ENCODE measurements at places on chromosomes 5 and 9.

GRCh38 chr5:94313696-94314095 is 304.7 kb downstream of the KIAA0825 start:
- no peak for DNase-seq

DNA sequence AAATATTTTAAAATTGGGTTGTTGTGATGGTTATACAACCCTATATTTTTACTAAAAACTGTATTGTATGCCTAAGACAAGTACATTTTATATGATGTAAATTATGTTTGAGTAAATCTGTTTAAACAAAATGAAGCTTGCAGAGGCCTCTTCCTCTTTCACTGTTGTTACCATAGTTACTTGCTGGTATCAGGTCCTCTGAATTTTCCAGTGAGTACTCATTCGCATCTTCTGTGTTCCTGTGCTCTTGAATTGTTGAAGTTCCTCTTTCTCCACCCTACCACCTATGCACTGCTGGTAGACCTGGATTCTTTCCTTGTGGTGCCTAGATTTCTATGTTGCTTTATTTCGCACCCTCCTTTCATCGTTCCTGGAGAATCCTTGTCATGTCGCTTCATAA is 938.5 kb upstream of the ACO1 start:
- DNase-seq: no peak

GRCh38 chr9:92482329-92482728 is at the start of gene ASPN:
ASPN (minus strand) TSS chr9:92482506.
- DNase-seq: no peak

DNA sequence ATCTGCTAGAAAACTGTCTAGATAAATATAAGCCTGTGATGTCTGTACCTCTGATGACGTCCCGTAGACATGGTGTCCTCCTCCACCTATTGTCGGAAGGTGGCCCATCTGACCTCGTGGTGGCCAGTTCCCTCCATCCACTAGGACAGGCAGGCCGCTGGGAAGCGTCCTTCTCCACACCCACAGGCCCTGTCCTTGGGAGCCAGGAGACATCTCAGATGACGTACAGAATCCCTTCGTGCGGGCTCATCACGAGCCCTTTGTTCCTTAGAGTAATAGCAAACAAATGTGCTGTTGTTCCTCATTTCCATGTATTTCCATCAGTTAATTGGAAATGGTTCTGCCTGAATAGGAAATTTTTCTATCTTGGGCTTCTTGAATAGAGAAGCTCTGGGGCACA is 38.3 kb upstream of the TENT4A start:
- DNase-seq: no peak

DNA sequence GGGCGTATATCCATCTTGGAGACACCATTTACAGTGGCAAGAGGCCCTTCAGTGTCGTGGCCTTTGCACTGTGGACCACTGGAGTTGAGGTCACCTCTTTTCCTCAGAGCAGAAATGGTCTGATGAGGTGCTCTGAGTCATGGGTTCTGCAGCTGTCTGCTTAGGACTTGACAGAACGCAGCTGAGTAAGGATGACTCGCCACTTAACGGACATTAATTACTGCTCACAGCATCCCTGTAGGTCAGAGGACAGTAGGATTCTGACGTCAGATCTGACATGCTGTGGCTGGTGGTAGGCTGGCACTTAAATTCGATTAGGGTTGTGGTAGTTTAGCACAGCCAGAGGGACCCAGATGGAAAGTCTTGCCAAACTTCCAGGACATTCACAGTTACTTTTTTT is 479.4 kb downstream of the DMAC1 start:
- no peak for DNase-seq

- DNase-seq: no peak
These were observed 145.8 kb downstream of the PALM2AKAP2 start for GRCh38 chr9:109925799-109926198.

DNA sequence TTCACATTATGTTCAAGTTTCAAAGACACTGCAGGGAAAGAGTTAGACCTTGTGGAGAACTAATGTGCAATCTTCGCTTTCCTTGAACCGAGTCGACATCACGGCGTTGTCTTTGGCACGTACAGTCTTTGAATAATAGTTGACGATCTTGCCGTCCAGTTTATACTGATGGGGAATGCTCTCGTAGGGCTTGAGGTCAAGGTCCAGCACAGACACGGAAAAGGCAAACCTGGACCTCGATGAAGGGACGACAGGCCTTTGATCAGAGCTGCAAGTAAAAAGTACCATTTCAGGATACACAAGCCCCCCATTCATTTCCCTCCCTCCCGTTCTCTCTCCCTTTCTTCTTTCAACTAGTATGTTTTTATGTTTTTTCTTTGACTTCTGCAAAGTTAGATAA is 54.1 kb downstream of the IPPK start:
- DNase-seq: no peak

GRCh38 chr9:4182831-4183230 is 117.0 kb downstream of the GLIS3 start:
- no peak for DNase-seq

DNA sequence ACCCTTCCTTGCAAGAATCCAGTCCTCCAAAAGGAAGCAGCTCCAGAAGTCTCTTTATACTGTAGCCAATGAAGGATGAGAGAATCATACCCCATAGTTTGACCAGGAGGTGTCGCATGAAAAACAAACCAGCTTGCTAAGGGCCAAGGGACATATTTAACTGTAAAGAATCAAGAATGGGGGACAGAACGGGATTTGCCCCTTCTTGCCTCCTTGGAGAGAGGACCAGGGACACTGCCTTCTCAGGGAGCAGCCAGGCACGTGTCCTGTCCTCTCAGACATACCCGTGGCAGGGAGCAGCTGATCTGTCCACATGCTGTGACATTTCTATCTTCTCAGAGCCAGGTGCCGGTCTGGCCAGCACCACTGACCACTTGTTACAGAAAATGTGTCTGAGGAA is 11.7 kb downstream of the PRUNE2 start:
- no peak for DNase-seq

GRCh38 chr5:169933616-169934015 is 46.7 kb downstream of the INSYN2B start:
- no peak for DNase-seq

GRCh38 chr9:11233696-11234095 is 620.9 kb upstream of the PTPRD start:
- no peak for DNase-seq

GRCh38 chr5:119470851-119471451 is 18.7 kb downstream of the HSD17B4 start:
- no peak for DNase-seq

DNA sequence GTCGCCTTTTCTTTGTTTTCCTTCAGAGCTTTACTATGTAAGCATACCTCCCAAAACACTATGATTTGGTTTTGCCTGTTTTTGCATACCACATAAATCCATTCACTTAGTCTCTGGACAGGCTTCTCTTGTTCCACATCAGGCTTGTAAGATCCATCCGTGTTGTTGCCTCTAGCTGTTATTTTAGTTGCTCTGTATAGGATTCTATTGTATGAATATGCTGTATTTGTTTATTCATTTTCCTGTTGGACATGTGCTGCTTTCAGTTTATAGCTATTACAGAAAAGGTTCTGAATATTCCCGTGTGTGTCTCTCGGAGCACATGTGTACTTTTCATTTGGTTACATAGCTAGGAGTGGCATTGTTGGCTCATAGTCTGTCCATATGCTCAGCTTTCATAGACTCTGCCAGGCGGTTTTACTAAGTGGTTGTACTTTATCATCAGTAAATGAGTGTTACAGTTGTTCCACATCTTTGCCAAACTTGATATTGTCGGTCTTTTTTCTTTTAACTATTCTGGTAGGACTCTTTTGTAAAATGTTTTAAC is 41.8 kb downstream of the NUP214 start:
- peak; percentile 49 for DNase-seq

DNA sequence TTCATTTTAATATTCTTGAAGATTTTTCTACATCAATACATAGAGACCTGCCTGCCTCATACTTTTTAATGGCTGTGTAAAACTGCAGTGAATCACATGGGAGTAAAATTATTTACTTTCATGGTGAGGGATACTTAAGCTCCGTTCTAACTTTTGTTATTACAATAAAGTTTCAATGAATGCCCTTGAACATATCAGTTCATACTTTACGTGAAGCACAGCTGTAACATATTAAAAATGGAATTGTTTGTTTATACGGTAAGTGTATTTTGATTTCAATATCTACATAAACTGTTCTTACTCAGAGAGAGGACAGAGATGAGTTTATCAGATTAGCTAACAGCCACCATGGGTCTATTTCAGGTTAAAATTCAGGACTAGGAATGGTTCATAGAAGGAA is 155.1 kb downstream of the NR3C1 start:
- no peak for DNase-seq

DNA sequence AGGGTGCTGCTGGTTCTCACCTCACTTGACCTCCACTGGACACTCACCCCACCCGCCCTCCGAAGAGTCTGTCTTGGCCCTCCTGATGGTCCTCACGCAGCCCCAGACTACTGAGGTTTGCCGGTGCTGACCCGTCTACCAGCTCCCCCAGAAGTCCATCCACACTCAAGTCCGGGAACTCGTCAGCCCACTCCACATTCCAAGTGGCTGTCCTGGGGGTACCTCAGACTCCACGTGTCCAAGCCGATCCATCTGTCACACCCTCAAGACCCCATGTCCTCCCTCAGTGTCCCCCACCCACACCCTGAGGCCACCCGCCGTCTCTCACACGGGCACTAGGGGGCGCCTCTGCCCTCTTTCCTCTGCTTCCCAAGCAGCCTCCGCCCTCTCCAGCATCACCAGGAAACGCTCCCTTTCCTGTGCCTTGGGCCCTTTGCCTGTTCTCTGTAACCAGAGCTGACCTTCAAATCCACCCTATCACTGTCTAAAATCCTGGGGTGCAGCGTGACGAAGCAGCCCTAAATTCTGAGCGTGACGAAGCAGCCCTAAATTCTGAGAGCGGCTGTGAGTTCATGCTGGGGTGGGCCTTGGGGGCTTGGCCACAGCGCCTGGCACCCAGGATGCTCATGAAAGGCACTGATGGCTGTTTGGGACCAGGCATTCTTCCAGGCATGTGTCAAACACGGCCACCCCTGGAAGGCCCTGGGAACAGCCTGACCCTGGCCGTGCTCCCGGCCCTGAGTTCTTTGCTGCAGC is 95.7 kb downstream of the KCNT1 start:
- DNase-seq: no peak

DNA sequence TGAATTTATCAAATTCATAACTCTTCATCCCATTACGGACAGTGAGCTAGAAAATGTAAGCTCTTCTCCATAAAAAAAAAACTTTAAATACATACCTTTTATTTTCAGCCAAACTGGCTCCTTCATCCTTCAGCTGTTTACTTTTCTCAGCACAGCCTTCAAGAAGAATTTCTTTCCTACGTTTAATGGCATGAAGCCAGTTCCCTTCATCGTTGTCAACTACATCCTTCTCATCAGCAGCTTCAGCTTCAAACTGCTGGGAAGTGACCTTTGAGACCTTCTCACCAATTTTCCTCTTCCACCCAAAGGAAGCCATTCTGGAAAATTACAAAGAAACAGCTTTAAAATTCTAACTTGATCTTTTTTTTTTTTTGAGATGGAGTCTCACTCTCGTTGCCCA is 9.1 kb downstream of the TTC33 start:
- no peak for DNase-seq

- no peak for DNase-seq
These were observed 1.6 kb downstream of the KDM4C start for GRCh38 chr9:6759185-6759977.

DNA sequence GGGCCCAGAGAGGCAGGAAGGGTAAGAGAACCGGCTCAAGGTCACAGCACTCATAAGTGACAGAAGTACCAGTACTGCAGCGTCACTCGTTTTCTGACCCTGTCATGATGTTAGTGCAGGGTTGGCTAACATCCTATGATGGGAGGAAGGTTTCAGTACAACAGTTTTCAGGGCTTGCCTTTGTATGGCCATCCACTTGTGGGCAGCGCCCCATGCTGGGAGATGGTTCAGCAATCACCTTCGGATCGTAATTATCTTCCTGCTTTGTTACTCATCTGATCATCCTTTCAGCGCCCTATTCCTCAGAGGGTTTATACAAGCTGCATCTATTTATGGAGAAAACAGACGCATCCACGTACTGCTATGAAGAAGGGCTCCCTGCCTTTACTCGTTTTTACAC is 2.4 kb downstream of the MAP1B start:
- DNase-seq: no peak

DNA sequence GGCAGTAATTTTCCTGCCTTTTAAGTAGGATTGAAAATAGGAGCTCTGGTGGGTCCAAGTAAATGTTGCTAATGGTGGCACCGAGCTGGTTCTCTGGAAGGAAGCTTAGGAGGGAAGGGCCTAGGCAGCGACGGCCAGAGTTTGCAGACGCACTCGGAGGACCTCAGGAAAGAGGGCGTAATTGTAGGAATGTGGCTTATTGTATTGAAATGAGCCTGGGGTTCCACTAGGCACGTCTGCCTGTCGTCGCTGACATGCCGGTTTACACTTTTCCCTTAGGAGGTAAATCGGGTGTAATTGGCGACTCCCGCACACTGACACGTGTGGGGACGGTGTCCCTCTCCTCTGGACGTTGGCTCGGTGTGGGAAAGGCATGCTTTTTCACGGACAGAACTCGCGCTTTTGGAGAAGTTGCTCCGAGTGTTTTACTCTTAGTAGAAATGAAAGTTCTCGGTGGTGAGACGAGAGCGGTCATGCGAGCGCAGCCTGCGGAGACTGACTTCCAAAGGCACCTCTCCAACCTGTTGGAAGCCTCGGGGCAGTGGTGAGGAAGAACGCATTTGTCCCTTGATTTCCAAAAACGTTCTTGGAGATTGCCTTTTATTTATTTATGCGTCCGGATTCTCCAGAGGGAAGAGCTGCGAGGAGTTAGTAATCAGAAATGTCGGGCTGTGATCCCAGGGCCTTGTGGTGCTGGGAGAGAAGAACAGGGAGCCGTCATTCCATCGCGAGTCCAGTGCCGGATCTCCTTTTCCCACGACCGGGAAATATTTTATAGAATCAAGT is 1.3 kb downstream of the NR4A3 start:
- DNase-seq: no peak

GRCh38 chr5:148561801-148562311 is 92.5 kb downstream of the HTR4 start:
- DNase-seq: no peak

GRCh38 chr9:34994900-34995669 is 5.5 kb downstream of the DNAJB5 start:
- peak; percentile 47 for DNase-seq

GRCh38 chr5:175551266-175551665 is 72.9 kb downstream of the SFXN1 start:
- DNase-seq: no peak

- DNase-seq: no peak
These were observed 15.6 kb downstream of the PITX1 start for GRCh38 chr5:135018457-135018856.

DNA sequence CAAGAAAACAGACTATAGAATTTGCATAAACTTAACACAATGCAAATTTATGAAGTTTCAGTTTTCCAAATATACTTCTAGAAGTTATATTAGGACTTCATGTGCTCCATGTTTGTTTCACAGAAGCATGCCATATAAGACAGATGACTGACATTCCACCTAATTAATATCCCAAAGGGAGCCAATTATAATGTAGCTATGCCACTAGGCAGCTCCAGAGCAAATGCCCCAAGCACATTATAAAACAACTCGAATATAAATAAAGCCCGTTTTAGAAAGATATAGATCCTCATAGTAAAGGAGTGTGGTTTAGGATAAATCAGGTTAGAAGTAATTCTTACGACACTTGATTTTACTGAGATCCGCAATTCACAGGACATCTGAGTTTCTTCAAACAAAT is 8.9 kb downstream of the DROSHA start:
- DNase-seq: no peak

- no peak for DNase-seq
These were observed 10.8 kb upstream of the BOD1 start for GRCh38 chr5:173627271-173627670.

All from DMS 273 treated with DMSO at 0.1 percent for 48 hours (cell line).